ENCODE measurements at places on chromosomes 11 and 22. TPM values are rescaled to one million over a fixed set of nuclear protein-coding genes. Genes with fewer than 3 reads are reported as not detected.

DNA sequence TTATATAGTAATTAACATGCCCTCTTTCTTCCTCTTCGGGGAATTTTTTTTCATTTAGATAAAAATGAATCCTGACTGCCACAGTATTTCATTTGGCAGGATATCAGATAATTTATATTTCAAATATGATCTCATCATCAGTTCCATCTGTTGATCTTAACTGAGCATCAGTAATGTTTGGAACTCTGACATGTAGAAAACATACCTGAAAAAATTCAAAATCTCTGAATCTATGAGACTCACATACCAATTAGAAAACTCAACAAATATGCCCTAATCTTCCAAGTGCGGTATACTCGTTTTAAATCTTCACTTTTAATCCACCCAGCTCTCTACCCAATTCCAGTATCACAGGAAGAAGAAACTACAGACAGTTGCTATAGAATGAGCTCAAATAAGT, 161.9 kb downstream of the MSANTD4 start:
- H3K27ac ChIP-seq = no peak overlapping the region
- H3K4me3 ChIP-seq = no peak overlapping the region
- no peaks in the 10 kb centered on the region for H3K27me3 ChIP-seq
- H3K36me3 ChIP-seq = no peaks in the 10 kb centered on the region
- DNase-seq = no peak
- no peaks in the 10 kb centered on the region for H3K4me1 ChIP-seq

- no peaks in the 10 kb centered on the region for H3K4me1 ChIP-seq
- peak; percentile 64 for DNase-seq
- H3K27ac ChIP-seq = no peak overlapping the region
- H3K36me3 ChIP-seq = no peaks in the 10 kb centered on the region
- H3K4me3 ChIP-seq = no peak overlapping the region
- H3K27me3 ChIP-seq = no peaks in the 10 kb centered on the region
Measured at GRCh38 chr22:22084089-22084711, 101.6 kb upstream of the TOP3B start.

The IMMP1L gene
- 27.8 TPM for total RNA-seq

DNA sequence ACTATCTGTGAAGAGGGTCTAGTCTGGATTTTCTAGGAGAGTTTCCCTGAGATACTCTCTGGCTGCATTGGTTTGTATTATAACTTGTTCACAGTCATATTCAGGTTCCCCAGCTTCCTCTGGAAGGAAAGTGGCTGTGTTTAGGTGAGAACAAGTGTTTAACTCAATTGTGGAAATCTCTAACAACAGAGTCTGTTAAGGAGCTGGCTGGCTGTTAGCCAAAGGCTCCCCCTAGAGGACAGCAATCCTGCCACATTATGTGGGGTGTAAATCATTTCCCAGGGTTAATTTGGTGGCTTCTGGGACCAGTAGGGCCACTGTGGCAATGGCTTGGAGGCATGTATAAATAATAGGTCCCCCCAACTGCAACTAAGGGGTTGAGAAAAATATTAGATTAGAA, 18.4 kb downstream of the MS4A6E start:
- H3K27ac ChIP-seq = no peak overlapping the region
- no peaks in the 10 kb centered on the region for H3K4me1 ChIP-seq
- no peak overlapping the region for H3K4me3 ChIP-seq
- H3K36me3 ChIP-seq = no peaks in the 10 kb centered on the region
- no peak for DNase-seq
- H3K27me3 ChIP-seq = no peaks in the 10 kb centered on the region

GRCh38 chr11:117790279-117790678, 6.7 kb downstream of the DSCAML1 start:
- DNase-seq = no peak
- no peak overlapping the region for H3K4me3 ChIP-seq
- no peak overlapping the region for H3K27ac ChIP-seq
- no peaks in the 10 kb centered on the region for H3K36me3 ChIP-seq

All from esophagus muscularis mucosa (tissue), 4 donors.